ENCODE measurements at places on chromosomes 7 and 10.

GRCh38 chr7:139972029-139972428 is 90.7 kb downstream of the PARP12 start:
- no peak for DNase-seq

- no peak for DNase-seq
Observed at GRCh38 chr7:145053781-145054180, 217.9 kb upstream of the TPK1 start.

DNA sequence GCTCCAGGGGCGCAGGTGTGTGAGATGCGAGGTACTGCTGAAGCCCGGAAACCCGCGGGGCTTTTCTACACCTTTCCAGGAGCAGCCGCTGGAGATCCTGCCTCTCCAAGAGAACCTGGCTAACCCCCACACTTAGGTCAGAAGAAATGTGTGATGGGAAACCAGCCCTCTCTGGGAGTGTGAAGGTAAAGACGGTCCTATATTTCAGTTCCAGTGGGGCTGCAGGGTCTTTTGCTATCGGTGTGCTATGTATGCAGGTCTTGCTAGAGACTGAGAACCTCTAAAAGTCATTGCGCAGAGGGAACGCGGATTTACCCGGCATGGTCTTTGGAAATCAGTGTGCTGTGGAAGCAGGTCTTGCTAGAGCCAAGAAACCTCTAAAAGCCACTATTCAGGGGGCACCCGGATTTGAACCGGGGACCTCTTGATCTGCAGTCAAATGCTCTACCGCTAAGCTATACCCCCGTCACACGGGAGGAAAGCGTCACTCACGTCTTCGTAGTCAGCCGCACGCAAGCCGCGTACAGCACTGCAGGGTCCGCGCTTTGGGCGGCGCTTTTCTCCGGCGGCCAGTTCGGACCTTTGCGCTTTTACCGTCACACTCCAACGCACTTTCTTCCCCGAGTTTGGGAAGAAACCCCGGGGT is 46.0 kb downstream of the ZNF777 start:
- DNase-seq = peak; percentile 12

- DNase-seq = no peak
Observed at GRCh38 chr7:118349604-118350003, 125.1 kb downstream of the ANKRD7 start.

- no peak for DNase-seq
Observed at GRCh38 chr7:55568613-55569268, 3.6 kb downstream of the VOPP1 start.

Measured in stimulated activated CD8-positive, alpha-beta memory T cell treated with anti-CD3 and anti-CD28 coated beads, Interleukin-4, amount 100 ng/mL, for 24 hours (primary cell).